ENCODE measurements at places on chromosomes 5 and 9.

DNA sequence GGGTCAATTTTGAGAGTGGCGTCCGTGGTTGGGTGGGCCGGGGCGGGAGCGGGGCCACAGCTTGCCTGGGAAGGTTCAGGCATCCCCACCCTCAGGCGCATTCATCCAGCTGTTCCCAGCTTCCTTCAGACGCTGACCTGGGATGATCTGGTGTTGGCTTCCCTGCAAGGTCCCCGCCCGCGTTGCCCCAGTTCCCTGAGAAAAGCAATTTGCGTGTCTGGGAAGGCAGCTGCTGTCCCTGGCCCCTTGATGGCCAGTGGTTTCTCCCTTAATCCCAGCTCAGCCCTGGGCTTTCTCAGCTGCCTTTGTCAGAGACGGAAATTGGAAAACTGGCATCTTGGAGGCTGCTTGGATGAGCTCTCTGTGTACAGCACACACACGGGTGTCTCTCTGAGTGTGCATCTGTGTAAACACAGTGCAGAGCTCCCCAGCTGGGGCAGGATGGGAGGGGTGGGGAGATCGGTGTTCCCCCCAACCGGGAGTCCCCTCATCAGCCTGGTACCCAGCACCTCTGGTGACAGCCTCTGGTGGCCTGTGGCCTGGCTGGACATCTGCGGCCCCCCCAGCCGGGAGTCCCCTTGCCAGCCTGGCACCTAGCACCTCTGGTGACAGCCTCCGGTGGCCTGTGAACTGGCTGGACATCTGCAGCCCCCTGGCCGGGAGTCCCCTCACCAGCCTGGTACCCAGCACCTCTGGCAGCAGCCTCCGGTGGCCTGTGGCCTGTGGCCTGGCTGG, 94.0 kb downstream of the COL5A1 start:
- DNase-seq = no peak

DNA sequence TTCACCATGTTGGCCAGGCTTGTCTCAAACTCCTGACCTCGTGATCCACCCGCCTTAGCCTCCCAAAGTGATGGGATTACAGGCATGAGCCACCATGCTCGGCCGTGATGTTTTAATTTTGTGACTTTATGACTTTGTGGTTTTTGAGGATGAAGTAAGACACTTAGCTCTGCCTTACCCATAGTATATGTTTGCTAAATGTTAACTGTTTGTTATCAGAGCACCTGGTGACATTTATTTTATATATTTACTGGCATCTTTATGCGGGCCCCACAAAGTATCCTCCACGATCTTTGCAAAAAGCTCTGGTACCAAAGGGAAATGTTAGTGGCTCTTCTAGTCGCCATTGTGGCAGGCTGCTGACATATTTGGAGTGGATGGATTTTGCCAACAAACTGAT, 6.7 kb downstream of the SLC23A1 start:
- no peak for DNase-seq

- no peak for DNase-seq
These were observed 20.3 kb downstream of the MFAP3 start for GRCh38 chr5:154059039-154059430.

DNA sequence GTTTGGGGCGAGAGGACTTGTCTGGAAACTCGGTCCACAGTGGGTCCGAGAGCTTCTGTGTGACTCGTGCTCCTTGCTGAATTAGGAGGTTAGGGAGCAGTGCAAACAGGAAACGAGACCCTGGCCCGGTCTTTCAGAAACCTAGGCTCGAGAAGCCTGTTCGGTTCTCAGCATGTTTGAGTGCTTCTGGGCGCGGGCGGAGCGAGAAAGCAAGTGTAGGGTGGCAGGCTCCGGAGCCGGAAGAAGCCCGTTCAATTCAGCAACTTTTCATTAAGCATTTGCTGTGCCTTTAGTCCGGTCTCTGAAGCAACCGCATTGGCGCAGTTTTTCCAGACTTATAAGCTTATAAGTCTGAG, 547 bp downstream of the CLTA start:
- no peak for DNase-seq

- no peak for DNase-seq
These were observed 48.8 kb downstream of the SLC1A3 start for GRCh38 chr5:36655161-36655560.

- no peak for DNase-seq
These were observed 112.3 kb upstream of the WWC1 start for GRCh38 chr5:168179192-168179593.

GRCh38 chr5:174571662-174572397, 152.6 kb upstream of the MSX2 start:
- DNase-seq = no peak

DNA sequence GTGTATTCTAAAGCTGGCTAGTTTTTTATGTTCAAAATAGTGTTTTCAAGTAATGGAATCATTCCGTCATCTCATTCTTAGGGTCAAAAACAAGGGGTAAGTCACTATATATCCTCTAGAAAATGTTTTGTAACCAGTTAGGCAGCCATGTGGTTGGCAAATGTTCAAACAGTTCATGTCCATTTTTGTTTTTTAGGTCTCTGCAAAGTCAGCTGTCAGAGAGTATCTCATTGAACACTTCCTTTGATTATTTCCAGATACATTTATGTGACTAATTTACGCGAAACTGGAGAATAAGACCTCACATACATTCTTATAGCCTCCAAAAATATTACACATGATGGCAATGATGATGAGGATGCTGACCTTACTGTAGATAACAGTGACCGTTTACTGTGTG, 50.4 kb downstream of the TRIO start:
- DNase-seq = no peak

DNA sequence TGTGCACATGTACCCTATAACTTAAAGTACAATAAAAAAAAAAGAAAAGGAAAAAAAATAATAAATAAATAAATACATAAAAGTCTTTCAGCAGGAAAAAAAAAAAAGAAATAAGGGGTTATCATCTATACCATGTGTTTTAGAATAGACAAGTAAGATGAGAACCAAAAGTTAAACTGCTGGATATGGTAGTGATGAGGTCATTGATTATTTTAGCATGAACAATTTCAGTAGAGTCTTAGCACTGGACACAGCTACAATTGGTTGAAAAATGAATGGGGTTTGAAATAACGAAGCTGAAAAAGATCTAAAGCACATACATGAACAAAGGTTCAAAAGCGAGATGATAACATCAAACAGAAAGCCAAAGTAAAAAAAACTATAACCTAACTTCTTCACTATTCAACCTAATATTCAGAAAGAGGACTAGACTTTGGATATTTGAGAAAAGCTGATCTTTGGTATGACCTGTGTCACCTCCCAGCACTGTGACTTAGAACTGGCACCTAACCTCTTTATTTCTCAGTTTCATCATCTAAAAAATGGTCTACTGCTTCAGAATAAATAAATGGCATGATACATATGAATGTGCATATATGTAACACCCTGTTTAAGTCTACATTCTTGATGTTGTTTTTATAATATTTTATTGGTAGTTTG, 133.3 kb downstream of the RAB3C start:
- no peak for DNase-seq

- no peak for DNase-seq
These were observed 460.2 kb downstream of the ICE1 start for GRCh38 chr5:5882706-5883105.

DNA sequence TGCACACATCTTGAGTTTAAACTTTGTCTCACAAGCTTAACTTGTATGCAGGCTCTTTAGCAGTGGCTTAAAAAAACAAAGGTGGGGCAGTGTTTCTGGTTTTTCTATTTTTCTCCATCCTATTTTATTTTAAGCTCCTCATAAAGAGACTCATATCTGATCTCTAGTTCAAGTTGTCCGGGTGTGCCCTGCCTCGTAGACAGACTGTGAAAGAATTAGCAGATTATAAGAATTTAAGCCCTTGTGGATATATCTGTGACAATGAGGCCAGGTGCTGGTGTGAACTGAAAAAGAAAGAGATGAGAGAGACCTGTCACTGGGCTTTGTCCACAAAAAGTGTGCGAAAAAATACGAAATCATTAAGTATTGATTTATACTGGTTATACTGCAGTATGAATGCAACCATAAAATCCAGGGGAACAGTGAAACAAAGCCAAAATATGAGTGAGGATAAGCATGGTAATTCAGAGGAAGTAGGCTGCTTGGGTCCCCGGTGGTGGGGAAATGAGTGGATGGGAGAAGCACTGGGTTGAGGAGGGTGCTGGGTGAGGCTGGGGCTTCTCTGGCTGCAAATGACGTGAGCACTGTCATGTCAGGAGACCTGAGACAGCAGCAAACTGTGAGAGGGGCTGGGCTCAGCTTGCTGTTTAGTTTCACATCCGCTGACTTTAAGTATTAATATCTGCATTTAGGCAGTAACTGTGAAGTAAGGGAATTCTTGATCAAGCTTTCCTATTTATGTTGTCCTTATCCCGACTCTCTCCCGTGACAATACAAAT, 179.7 kb upstream of the ANKRD55 start:
- no peak for DNase-seq

GRCh38 chr9:88807426-88807825, 183.8 kb upstream of the S1PR3 start:
- no peak for DNase-seq

GRCh38 chr5:115335301-115335700, 38.8 kb upstream of the CCDC112 start:
- no peak for DNase-seq

- DNase-seq = no peak
These were observed 137.4 kb downstream of the CD180 start for GRCh38 chr5:67058998-67059743.

DNA sequence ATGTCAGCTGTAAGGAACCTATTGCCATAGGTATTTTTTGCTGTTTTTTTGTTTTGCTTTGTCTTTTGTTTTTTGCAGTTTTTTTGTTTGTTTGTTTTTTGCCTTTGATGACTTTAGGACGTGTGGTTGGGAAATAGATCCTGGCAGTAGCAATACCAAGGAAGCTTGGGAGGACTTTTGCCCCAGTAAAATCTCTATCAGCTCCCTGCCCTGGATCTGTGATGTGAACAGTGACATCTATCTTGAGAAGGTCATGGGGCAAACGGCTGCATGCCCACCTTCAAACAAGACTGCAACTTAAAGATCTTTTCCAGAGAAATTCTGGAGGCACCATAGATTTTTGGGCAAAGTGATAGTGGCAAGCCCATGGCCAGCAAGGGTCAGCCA, 5.4 kb upstream of the ADRA1B start:
- DNase-seq = no peak

- DNase-seq = no peak
These were observed 195.6 kb upstream of the NREP start for GRCh38 chr5:111952555-111952954.

DNA sequence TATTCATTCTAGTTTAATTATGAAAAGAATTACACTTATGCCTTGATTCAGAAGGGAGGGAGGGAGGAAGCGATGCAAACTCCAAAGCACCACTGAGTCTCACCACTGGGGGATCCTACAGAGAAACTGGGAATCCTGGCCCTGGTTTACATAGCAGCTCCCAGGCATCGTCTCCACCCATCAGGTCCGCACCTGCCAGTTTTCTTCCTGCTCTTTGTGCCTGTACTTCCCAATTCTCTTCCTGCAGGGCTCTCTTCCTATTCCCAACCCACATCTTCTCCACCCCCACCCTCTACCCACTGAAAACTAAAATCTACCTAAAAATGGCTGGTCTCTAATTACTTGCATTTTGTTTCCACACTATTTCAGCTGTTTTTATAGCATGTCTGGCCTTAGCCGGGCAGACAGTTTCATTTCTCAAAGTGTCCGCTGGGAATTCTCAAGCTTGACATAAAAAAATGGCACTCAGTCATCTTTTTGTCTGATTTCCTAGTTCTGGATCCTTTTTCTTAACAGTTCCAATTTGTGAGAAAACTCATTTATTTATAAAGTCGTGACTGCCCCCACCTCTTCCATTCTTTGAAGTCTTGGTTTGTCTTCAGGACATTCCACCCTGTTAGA, 1.6 kb upstream of the TNIP1 start:
- DNase-seq = peak; percentile 14

GRCh38 chr9:123725389-123725788, 204.5 kb downstream of the DENND1A start:
- DNase-seq = no peak

- no peak for DNase-seq
These were observed 63.5 kb downstream of the ENC1 start for GRCh38 chr5:74576941-74577456.

DNA sequence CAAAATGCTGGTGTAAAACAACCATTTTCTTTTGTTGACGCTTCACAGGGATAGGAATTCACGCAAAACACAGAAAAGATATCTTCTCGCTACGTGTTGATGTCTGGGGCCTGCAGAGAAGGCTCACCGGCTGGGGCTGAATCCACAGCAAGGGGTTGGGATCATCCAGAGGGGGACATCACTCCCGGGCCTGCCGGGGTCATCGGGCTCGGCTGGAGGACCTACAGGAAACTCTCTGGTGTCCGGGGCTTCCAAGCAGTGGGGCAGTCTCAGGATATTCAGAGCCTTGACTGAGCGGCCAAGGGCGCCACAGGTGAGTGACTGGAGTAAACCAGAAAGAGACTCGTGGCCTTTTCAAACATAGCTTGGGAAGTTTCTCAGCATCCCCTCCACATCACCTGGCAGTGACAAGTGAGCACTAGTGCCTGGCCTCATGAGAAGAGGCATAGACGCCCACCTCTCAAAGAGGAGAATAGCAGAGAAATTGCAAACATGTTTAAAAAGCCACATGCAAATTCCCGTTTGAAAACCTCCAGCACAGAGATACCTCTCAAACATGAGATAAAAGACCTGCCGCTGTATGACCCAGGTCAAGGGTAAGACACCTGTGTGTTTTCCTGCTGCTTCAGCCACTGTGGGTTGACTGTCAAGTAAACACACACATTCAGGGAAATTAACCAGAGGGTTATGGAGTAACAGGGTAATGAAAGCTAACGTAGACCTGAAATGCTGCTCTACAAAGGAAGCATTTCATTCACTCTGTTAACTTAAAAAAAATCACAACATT, 50.8 kb upstream of the SIMC1 start:
- DNase-seq = no peak

DNA sequence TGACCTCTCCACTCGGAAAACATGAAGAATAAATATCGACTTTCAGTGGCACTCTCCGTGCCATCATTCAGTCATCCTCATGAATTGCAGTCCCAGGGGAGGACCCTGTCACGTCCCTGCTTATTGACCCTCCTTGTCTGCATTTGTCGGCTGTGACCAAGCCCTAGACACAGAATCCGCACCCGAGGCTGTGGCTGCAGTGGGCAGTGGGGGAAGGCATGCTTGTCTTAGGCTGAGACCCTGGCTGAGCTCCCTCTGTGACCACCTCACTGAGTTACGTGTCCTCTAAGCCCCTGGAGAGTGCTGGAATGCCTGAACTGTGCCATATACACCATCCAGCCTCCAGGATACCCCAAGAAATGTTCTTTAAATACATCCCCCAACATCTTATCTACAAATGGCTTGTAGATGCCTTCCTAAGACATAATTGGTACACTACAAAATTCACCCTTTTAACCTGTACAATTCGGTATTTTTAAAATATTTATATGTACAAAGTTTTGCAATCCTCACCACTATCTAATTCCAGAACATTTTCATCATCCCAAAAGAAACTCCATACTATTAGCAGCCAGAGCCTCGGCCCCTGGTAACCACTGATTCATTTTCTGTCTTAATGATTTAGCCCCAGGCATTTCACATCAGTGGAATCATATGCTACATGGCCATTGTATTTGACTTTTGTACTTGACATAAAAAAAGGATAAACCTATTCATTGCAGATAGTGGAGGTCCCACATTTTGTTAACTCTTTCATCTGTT, 80.8 kb upstream of the ICE1 start:
- DNase-seq = no peak
